ENCODE measurements at places on chromosomes 12 and 14.

- no peak for DNase-seq
Observed at GRCh38 chr14:20617138-20618003, 24.1 kb downstream of the OR6S1 start.

DNA sequence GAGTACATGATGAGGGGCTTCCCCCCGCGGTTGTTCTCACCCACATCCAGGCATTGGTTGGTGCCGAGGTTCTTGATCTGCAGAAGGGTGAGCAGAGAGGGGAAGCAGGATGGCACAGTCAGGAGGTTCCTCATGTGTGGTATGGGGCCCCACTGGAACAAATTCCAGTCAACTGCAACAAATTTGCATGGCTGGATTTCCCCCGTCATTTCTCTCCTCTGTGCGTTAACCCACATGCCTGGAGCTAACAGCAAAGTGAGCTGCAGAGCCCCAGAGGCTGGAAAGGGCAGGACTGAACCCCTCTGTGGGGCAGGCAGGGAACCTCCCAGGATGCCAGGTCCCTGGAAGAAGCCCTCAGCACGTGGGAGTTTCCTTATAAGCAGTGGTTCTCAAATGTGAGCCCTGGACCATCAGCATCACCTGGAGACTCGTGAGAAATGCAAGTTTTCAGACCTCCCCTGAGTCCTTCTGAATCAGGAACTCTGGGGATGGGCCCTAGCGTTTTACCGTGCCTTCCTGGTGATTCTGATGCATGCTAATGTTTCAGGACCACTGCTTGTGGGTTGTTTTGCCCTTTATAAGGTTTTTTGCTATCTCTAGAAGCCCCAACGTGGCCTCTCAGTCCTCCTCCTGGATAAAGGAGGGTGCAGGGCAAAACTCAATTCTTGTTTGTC is 11.0 kb upstream of the CELA1 start:
- DNase-seq, result no peak

DNA sequence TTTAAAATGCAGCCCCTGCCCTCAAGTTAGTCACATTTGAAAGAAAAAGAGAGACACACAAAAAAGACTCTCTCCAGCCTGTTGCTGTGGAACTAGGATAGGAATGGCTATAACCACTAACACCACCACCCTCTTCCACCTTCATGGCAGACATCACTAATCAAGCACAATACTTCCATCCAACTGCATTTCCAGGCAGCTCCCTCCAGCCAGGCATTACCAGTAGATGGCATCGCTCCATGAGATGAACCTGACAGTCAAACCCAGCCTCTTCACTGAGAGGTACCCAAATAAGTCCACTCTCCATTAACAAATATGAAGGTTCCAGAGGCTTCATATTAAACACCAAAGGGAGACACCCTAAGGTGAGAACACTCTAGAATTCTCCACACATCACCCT is 24.4 kb downstream of the SLC8B1 start:
- no peak for DNase-seq

- DNase-seq, result peak; percentile 24
Observed at GRCh38 chr14:68622856-68623255, 170.0 kb downstream of the ZFP36L1 start.

DNA sequence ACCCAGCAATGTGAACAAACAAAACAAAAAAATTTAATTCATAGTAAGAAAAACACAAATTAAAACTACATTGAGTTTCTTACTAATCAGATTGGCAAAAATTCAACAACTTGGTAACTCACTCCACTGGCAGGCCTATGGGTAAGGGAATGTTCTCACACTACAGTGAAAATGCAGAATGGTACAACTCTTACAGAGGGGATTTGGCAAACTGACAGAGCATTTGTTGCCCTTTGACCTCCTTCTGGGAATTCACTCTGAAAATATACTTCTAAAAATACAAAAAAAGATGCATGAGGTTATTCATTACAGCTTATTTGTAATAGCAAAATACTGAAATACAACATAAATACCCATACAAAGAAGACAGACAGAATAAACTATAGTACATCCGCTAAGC is 32.8 kb downstream of the ABCD2 start:
- no peak for DNase-seq

DNA sequence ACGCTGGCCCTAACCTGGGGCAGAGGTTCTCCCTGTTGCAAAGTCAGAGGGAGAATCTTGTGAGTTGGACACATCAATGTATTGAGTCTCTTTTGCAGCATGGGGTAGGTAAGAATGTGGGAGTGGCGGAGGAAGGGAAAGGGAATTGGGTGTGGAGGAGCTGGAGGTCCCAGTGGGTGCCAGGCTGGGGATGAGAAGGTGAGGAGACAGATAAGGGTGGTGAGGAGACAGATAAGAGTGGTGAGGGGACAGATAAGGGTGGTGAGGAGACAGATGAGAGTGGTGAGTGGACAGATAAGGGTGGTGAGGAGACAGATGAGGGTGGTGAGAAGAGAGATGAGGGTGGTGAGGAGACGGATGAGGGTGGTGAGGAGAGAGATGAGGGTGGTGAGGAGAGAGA is 72.9 kb upstream of the SFSWAP start:
- DNase-seq, result no peak

- no peak for DNase-seq
Observed at GRCh38 chr12:114841557-114842251, 157.7 kb upstream of the TBX3 start.

DNA sequence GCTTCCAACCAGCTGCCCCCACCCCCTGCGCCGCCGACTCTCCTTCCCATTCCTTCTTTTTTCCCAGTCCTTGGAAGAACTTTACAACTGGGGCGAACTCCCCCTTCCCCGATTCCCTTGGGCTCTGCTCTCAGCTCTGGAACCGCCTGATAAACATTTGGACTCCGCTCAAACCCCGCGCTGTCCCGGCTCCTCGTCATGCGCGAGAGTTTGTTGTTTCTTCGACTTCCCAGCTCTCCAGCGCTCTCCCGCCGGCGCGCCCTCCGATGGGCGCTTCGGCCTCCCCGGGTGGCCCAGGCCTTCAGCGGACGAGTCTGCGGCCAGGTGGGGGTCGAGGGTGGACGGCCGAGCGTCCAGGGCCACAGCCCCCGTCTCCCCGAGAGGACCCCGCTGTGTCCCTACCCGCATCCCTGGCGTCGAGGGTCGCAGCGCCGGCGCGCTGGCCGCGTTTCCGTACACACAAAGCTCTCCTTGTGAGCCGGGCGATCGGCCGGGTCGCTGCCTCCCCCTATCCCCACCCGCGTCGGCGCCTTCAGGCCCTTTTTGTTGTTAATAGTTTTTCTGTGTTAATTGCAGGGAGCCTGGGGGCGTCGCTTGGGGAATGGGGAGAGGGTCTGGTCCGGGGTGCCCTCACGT is 847 bp downstream of the MMP14 start:
- no peak for DNase-seq

DNA sequence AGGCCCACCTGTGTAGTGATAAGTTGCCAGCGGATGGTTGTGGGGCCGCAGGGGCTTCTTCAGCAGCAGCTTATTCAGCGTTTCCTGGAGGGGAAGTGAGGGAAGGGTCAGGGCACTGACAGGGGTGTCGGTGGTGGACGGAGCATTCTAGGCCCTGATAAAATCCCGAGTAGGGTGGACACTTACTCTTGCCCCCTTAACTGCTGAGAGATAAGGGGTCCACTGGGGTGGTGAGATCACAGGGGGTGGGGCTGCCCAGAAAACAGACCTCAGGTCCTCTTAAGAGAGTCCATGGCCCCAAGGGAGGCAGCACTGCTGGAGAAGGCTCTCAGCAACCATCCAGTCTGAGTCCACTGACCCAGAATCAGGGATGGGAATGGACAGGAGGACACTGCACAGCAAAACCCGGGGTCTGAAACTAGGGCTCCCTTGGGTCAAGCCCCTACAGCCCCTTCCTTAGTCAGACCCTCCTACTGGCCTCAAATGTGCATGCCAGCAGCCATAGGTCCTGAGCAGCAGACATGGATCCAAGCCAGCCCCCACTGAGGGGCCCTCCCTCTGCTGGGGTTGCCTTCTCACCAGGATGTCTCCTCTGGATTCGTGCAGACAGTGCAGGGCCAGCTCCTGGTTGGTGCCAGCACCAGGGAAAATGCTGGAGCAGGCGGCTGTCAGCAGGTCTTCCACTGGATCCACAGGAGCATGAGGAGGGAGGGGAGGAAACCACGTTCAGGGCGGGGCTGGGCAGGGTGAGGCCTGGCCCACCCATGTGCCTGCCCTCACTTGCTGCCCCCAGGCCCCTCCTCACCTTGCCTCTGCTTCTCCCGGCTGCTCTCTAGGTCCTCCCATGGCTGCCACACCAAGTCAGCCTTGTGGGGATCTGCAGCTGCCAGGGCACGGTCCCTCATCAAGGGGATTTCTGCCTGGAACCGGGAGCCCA is 12.1 kb upstream of the PNMA1 start:
- no peak for DNase-seq

DNA sequence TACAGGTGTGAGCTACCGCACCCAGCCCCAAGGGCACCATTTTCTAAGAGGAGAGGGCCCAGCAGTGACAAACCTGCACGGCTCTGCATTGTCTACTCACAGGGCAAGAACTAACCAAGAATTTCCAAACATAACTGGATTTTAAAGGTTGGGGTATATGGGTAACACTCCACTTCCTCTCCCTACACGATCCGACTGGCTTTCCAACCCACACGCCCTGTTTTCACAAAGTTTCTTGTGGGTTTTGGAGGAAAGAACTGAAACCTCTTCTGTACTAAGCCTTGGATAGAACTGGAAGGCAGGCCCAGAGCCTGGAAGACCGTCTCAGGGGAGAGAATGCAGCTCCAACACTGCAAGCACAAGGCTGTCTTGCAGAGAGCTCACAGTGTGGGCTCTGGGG is 24.9 kb downstream of the SNRNP35 start:
- no peak for DNase-seq

DNA sequence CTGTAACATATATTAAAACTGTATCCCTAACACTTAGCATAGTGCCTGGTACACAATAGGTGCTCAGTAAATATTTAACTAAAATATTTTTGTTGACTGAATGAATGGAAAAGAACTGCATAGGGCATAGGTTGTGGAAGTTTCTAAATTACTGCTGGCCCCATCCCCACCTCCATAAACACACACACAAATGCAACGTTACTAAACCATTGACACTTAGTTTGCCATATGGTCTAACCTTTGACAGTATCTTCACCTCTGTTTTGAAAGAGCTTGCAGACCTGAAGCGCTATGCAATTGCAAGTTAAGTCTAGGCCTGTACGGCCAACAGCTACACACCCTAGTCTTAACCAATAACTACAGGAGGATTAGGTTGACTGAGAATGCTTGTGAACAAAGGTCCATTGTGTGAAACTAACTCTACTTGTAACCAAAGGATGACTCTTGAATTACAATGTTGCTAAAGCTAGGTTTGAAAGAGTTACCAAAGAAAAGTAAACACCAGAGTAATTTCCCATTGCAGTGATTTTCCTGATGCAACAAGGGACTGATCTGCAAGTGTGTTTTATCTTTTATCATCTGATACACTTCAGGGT is 924 bp upstream of the MANSC1 start:
- DNase-seq, result no peak

GRCh38 chr12:88703790-88704189 is 123.5 kb upstream of the KITLG start:
- DNase-seq, result no peak
